ENCODE measurements at places on chromosomes 5 and 9. TPM values are rescaled to one million over a fixed set of nuclear protein-coding genes. Genes with fewer than 3 reads are reported as not detected.
A peak's percentile ranks its signal among the peaks of the same experiment; 100 is the strongest.

Gene PCDHAC2
- not detected for total RNA-seq

- no peak for DNase-seq
These were observed 611.8 kb upstream of the KLF4 start for GRCh38 chr9:108101410-108101809.

- DNase-seq: no peak
These were observed 83.2 kb upstream of the NUDT12 start for GRCh38 chr5:103645816-103646215.

DNA sequence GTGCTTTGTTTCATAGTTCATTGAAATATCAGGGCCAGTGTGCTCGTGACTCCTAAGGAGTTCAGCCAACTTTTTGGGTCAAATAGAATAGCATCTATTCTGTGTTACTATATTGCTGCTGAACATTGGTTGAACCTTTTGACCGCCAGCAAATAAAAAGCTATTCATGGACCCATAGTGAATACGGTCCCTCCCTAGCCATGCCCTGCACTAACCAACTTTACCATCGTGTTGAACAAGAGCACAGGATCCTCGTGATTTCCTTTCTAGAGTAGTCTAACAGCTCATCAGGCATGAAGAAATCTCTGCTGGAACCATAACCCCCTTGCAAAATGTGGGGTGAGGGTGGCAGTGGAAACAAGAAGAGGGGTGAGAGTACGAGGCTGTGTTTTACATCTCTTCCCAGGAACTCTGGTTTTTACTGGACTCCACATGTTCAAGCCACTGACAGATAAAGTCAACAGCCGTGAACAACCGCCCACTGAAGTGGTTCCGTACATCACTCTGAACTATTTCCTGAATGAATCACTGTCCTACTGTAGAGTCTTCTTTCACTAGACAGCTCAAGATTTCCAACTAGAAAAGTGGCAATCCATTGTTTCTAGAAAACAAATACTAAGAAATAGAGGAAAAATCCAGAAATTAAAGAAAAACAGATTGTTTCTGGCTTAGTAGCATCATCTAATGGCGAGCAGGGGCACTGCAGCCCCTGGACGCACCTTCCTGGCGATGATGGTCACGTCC lies 70.1 kb upstream of the SPATA31E1 start:
- DNase-seq: no peak

DNA sequence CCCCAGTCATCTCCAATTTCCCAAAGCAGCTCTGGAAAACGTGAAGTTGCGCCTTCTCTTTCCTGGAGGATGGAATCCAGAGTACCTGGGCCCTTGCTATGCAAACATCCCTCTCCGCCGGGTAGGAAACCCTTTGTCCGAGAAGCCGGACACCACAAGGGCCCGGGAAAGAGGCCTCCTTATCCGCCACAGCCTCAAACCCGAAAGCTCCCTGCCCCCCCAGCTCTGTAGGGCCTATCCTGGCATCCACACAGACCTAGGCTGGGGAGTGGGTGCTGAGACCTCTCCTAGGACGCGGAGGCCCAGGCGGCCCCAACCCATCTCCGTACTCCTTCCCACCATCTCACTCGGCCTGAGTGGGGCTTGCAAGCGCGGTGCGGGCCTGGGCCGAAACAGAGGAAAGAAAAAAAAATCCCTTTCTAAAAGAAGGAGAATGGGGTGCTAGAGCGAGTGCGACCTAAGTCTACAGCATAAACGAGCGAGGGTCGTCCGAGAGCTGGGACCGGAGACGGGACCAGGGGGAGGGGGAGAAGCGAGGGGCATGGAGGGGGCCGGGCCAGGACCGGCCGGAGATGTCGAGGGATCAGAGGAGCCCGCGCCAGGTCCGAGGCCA lies 624 bp downstream of the FBXW11 start:
- DNase-seq: peak; percentile 12

All from activated T-helper 1 cell treated with anti-CD3 and anti-CD28 coated beads, Interleukin-12 subunit alpha, Interleukin-12 subunit beta, Interleukin-2, Interleukin-4 antibody, amounts not matched to agents 30 ng/mL and 10 ng/mL and 1 ng/mL, durations not matched to agents 14 hours and 24 hours and 36 hours (primary cell).